NCI-H1694 (cell line): ENCODE measurements at places on chromosomes 4 and X.

DNA sequence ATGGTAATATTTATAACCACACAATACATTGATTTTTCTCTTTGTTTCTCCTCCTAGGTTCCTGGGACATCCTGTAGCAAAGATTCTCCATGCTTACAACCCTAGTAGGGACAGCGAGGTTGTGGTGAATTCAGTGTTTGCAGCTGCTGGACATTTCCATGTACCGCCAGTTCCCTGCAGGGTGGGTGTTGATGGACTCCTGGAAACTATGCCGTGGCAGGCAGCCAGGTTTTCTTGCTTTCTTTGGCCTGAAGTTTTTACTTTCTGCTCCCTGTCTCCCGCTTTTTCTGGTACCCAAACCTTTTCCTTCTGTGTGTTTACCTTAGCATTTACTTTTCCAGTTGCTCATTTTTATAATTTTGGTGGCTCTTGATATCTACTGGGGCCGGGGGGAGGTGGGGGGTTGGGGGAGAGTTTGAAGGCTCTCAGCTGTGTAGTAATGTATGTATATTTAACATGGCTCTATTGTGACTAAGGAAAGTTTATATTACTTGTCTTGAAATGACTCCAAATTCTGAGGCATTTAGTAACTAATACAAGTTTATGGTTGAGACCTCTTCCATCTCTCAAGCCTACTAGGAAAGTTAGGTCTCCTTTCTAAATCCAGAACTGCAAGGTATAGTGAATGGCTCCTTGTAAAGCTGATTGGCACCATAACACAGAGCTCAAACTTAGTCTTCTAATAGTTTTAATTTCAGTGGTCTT lies 89.7 kb downstream of the TMEM131L start:
- no peak for DNase-seq

- DNase-seq: no peak
Measured at GRCh38 chrX:134886002-134886596, 104.7 kb upstream of the SMIM10 start.

DNA sequence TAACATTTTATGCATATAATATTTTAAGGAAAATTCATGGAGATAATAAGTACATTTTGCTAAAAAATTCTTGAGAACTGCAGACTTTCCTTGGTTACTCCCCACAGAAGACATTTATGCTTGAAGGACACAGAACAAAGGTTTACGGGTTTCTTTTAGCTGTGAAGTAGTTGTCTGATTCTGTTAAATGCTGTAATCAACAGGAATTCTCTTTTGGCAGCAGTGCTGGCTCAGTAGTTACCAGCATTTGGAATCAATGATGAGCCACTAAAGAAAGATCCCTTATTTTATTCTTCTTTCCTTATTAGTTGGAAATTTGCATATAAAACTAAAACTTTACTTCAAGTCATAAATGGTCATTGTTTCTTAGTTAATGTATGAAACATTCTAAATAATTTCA lies 199.3 kb upstream of the FAT4 start:
- no peak for DNase-seq

GRCh38 chr4:158787709-158788475 lies 19.1 kb downstream of the FNIP2 start:
- DNase-seq: no peak

DNA sequence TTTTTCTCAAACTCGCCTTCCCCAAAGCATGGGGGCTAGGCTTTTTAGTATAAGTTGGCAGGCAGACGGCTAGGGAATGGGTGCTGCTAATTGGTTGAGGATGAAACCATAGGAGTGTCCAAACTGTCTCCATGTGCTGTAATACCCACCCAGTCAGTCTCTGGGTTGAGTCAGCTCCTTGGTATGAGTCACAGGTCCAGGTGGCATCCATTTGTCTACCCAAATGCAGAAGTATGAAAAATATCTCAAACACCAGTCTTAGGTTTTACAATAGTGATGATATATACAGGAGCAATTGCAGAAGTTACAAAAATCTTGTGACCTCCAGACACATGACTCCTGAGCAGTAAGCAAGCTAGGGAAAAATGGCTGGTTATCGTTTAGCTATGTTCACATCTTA lies 27.4 kb upstream of the CCSER1 start:
- DNase-seq: no peak

DNA sequence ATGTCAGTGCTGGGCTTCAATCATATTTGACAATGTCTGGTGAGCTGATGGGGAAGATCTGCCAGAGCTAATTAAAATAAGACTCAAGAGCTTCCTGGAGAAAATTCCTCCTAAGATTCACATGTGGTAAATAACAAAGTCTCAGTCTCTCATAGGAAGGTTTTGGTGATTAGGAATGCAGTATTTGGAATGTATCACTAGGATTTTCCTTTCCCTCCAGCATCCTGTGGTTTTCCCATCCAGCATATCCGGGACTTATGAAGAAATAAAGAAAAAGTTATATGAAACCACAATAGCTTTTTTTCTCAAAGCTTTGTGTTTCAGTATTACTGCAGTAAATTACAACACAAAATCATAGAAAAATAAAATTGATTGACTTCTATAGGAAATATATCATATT lies 1597.1 kb downstream of the ADGRL3 start:
- DNase-seq: no peak

- DNase-seq: no peak
Measured at GRCh38 chr4:173436771-173437265, 37.9 kb upstream of the SCRG1 start.

DNA sequence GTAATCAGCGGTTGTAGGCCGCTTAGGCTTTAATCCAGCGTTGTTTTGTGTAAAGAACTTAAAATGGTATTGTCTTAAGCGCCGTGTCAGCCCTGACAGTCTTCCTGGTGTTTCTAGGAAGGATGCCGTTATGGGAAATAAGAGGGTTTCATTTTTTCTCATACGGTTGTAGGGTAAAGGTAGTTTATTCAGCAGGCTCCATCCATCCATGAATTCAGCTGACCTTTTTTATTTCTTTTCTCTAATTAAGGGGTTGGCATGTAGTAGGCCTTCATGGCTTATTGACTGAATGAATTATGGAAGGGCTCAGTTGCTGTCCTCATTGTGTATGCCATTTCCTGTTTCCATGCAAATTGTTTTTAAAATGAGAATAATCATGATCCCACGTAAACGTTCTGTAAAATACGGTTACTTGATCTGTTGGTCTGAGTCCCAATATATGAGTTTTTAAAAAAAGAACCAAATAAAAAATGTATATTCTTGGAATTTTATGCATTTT lies 693 bp downstream of the OCIAD1 start:
- DNase-seq: no peak

- peak; percentile 13 for DNase-seq
Measured at GRCh38 chr4:1072830-1073446, 40.4 kb downstream of the RNF212 start.

DNA sequence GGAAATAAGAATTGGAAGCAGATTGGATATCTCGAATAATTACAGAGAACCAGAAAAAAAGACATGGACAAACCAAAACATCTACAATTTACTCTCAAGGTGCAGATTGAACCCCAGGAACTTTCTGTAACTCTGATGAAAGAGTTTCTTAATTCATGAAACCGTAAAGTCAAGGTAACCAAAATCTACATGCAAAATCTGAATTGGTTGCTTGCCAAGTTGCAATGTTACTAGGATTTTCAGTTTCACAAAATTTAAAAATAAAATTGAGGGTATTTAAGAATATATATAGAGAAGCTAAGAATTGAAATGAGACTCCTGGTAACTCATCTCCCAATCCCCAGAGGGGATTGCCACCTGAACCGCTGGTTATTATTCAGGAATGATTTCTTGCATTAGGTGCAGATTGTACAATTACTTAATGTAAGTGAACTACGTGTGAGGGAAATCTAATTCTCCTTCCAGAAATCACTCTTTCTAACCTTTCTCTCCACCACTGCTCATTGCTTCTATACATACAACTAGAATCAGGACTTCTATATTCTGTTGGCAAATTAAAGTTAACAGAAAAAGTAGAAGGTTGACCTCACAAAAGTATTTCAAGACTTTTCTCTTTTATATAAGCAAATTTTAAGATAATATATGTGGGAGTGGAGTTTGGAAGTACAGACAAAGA lies 221.5 kb upstream of the NDST4 start:
- DNase-seq: no peak

DNA sequence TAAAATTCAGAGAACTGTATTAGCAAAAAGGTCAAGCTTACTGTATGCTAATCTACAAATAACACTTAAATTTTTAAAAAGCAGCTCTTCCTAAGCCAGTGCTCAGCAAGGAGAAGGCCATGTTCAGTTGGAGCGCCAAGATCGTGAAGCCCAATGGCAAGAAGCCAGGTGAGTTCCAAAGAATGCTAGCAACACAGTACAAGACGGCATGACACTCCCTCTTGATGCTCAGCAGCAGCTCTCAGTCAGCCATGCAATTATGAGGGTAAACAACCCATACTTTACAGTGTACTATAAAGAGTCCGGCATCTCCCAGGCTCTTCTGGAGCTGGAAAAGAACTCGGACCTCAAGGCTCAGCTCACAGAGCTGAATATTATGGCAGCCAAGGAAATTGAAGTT lies 34.9 kb downstream of the STX18 start:
- no peak for DNase-seq

- DNase-seq: no peak
Measured at GRCh38 chrX:150635952-150636351, 57.2 kb upstream of the MTMR1 start.

GRCh38 chrX:55919367-55920221 lies 202.0 kb downstream of the RRAGB start:
- no peak for DNase-seq

DNA sequence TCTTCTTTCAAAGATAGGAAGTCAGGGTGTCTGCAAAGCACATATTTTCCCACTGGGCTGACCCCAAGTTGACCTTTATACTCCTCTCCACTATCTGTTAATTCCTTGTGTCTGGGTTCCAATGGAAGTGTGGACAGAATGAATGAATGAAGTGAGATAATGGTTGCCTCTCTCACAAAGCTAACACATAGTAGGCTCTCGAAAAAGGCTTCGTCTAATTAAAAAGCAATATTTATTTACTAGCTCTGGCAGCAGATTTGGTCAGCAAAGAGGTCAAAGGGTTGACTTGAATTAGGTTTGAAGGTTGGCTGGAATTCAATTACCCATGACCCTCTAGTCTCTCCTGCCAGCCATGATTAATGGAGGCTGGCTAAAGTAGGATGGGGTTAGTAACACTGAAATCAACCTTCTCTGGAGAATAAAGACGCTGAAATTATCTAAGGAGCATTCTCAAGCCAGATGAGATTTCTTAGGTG lies 280.3 kb upstream of the KLF3 start:
- no peak for DNase-seq

DNA sequence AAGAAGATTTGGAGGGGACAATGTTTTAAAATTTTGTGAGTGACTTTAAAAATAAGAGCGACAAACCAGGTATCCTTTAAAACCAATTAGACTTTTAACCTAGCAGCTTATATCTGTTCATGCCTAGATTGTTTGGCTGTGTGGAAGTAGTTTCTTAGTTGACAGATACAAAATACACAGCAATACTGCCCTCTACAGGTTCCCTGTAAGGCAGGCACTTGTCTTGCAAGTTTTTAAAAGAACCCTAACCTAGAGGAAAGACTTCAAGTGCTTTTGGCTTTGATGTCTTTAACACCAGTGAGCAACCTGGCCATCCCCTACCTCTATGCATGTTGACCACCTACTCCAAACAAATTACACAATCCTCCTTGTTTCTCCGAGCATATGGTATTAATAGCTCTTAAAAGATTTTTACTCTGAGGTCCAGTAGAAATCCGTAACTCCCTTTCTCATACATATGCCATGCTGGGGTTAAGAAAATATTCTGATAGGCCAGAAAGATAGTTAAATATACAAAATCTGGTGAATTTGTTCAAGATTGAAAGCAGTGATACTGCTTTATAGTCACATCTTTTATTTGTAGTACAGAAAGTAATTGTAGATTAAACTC lies 273.0 kb downstream of the ARHGAP24 start:
- peak; percentile 67 for DNase-seq

GRCh38 chr4:90643156-90643555 lies 516.0 kb downstream of the CCSER1 start:
- no peak for DNase-seq

- DNase-seq: no peak
Measured at GRCh38 chr4:74206088-74206825, 48.3 kb downstream of the MTHFD2L start.

DNA sequence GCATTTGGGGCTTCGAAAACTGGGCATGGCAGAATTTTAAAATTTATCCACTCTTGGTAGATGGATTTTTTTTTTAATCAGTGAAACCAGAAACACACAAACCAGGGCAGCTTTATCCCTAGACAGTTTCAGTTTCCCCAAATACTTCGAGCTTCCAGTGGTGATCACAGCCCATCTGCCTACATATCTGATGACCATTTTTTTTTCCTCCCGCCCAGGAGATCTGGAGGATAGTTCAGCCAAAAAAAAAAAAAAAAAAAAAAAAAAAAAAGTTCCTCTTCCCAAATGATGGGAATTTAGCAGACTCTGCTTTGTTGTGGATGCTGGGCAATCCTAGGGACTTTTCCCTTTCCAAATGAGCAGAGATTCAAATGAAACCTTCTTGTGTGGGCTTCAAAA lies 1.0 kb upstream of the TBC1D9 start:
- peak; percentile 65 for DNase-seq

- no peak for DNase-seq
Measured at GRCh38 chrX:80420147-80420546, at the start of gene TENT5D. TSS of gene TENT5D (plus strand) at chrX:80420447. CDS start at chrX:80442540, 22,093 bp downstream.

- no peak for DNase-seq
Measured at GRCh38 chr4:76692761-76693160, 205.2 kb downstream of the SOWAHB start.

- no peak for DNase-seq
Measured at GRCh38 chr4:64130907-64131306, 278.3 kb downstream of the TECRL start.

GRCh38 chr4:165502916-165503907 lies 124.4 kb downstream of the CPE start:
- DNase-seq: no peak

GRCh38 chrX:149473092-149473491 lies 32.0 kb downstream of the IDS start:
- no peak for DNase-seq

DNA sequence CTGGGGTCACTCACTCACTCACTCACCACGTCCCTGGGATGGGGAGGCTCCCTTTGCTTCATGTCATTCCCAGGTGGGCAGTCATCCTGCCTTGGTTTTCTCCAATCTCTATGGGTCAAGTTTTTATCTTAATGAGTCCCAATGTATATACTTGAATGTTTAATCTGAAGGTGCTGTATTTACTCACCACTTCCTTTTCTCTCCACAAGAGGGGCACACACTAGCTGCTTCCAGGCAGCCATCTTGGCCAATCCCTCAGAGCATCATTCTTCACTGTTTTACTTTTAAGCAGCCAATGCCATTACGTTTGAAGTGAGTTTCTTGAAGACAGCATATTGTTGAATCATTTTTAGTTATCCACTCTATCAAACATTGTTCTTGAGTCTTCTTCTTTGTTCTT lies 153.4 kb upstream of the ARSJ start:
- DNase-seq: no peak

GRCh38 chr4:4667622-4668081 lies 125.8 kb upstream of the STX18 start:
- DNase-seq: no peak

- DNase-seq: no peak
Measured at GRCh38 chr4:70915874-70916559, 13.8 kb downstream of the MOB1B start.
